ENCODE measurements at places on chromosomes 16 and 17.

- DNase-seq = peak; percentile 85
These were observed 112.4 kb downstream of the SPECC1 start for GRCh38 chr17:20121359-20122253.

GRCh38 chr17:16975277-16975651 lies 3.3 kb upstream of the TNFRSF13B start:
- no peak for DNase-seq

- DNase-seq = no peak
These were observed 113.4 kb upstream of the FOXF1 start for GRCh38 chr16:86396901-86397311.

DNA sequence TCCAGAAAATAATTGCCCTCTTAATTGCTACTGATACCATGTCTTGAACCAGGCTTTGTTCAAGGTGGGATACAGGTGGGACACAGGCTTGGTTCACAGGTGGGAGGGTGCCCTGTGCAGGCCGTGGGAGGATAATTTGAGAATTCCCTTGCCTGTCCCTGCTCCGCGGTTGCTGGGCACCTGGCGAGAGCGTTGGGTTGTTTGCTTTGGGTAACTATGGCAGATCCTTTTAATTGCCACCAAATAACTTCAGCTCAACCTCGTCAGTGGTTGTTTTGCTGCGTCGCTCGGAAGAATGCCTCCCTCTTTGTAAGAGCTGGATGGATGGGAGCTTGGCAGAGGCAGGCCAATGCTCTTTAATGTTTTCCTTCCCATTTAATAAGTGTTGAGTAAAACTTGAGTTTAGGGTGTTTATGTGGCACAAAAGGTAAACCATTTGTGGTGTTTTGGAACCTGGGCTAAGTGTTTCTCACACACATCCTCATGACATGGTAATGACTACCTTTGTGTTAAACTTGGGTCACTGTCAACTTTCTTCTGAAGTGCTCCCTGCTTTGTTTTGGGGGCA lies 202.5 kb downstream of the MSI2 start:
- DNase-seq = no peak

DNA sequence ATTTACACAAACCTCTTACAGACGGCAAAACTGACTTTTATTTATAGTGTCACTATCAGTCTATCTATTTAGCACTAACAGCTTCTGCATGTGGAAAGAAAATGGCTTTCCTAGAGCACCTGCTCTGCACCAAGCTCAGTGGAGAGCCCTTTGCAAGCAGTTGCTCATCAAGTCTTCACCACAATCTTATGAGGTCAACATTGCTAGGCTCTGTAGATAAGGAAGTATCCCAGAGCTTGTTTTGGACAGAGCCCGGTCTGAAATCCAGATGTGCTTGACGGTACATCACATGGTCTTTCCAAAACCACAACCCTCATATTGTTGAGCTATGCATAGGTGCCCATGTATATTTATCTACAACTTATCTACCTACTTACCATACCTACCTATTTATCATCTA lies 572.7 kb upstream of the CDH5 start:
- DNase-seq = no peak

GRCh38 chr16:15493466-15494180 lies 59.2 kb downstream of the BMERB1 start:
- DNase-seq = no peak

DNA sequence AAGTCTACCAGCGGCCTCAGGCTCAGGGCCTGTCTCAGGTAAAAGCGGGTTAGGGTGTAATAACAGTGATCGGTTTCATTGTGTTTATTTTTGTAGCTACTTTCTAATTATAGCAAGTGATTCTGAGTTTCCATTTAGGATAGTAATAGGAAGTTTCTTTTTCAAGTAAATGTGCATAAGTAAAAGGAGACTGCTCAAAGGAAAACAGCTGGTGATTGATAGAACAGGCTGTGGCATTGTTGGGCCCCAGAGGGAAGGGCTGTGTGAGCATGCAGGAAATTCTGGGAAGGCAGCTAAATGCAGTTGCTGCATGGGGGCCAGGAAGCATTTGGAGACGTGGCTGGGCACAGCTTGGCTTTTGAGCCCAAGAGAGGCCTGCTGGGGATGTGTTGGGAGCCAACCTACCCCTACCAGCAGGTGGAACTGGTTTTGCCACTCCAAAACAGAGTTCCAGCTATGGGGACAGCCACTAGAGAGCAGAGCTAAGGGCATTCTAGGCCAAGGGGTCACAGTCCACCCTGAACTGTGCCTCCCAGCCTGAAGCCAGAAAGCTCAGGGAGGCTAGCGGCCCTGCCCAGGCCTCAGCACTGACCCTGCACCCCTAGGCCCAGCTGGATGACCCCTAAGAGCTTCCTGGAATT lies 12.6 kb downstream of the SNX20 start:
- DNase-seq = no peak

DNA sequence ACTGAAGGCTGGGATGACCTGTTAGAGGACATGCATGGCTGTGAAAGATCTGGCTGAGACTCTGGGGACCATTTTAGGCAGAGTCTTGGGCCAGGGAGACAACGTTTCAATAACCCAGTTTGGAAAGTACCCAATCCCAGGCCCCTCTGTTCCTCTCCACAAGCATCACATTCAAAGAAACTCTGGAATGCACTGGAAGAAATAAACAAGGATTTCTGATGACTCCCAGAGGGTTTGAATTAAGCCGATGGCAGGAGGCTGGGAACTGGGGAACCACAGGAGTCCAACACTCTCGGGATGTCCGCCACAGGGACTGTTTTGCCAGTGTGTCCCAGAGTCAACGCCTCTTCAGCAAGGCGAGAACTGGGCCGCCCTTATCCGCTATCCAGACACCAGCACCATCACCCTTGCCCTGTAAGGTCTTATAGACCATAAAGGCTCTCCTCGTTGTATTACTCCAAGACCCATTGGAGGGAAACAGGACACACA lies 3.3 kb downstream of the PMP22 start:
- DNase-seq = peak; percentile 65

- DNase-seq = peak; percentile 91
These were observed 14.4 kb upstream of the CA4 start for GRCh38 chr17:60135151-60135950.

GRCh38 chr16:82470620-82471152 lies 156.1 kb upstream of the CDH13 start:
- DNase-seq = no peak

DNA sequence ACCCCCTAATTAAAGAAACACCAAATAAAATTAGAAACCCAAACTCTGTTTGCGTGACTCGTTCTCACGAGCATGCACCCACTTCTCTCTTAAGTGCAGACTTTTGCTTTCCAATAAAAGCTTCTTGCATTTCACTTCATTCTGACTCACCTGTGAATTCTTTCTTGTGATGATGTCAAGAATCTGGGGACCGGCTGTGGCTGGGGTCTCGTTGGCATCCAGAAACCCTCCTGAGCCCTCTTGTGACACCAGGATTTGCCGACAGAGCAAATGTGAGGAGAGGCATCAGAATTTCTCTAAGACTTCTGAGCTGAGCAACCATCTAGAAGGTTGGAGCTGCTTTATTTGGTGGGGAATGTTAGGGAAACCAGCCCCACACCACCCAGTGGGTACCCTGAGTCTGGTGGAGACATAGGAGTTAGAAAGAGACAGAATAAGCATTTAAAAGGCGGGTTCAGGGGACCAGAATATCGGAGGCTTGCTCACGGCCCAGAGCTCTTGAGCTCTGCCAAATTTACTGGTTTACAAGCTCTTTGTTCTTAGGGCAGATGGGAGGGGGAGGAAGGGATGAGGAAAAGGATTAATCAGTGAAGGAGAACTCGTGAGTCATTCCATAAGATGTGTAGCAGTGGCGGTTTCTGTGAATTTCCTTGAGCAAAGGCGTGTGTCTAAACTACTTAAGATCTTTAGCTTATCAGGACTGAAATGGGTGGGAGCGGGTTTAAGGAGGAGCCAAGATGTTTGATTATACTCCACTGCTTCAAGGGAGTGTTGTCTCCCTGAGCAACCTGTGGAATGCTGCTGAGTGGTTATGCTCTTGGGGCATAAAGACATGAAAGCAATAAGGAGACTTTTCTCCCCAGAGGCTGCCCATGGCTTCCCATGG lies 24.2 kb upstream of the TMC5 start:
- no peak for DNase-seq

- DNase-seq = peak; percentile 85
These were observed 23.6 kb downstream of the RAB40B start for GRCh38 chr17:82674656-82675475.

GRCh38 chr16:31043352-31043751 lies 10.0 kb downstream of the STX4 start:
- no peak for DNase-seq

GRCh38 chr16:75899163-75899562 lies 172.9 kb upstream of the CPHXL start:
- DNase-seq = no peak

DNA sequence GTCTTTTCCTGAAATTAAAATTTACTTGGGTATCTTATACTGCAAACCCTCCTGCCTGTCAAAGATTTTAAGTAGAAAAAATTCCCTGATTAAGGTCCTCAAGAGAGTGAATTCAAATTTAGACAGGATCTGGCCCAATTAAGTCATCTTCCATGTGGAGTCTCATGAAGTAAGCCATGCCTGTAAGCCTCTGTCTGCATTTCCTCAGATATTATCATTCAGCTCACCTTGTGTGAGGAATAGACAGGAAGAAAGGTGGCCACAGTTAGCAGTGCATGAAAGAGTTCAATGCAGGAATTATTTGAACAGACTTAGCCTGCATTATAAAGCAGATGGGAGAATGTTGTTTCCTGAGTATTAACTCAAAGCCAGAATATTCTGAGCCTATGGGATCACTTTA lies 174.7 kb downstream of the HS3ST3A1 start:
- DNase-seq = no peak

- no peak for DNase-seq
These were observed 885.9 kb downstream of the CDH8 start for GRCh38 chr16:61150351-61150750.

DNA sequence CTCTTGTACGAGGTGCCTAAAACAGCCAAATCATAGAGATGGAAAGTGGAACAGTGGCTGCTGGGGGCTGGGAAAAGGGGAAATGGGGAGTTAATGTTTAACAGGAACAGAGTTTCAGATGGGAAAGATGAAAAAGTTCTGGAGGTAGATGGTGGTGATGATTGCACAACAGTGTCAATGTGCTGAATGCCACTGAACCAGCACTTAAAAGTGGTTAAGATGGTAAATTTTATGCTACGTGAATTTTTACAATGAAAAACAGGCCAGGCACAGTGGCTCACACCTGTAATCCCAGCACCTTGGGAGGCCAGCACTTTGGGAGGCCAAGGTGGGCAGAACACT lies 130.4 kb downstream of the C16orf78 start:
- no peak for DNase-seq

DNA sequence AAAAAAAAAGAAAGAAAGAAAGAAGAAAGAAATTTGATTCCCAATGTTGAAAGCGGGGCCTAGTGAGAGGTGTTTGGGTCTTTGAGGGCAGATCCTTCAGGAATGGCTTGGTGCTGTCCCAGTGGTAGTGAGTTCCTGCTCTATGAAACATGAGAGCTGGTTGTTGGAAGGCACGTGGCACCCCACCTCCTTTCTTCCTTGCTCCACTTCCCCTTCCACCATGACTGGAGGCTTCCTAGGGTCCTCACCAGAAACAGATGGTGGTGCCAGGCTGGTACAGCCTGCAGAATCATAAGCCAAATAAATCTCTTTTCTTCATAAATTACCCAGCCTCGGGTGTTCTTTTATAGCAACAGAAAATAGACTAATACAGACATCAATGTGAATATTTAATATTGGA lies 147.3 kb upstream of the KCNJ18 start:
- no peak for DNase-seq

DNA sequence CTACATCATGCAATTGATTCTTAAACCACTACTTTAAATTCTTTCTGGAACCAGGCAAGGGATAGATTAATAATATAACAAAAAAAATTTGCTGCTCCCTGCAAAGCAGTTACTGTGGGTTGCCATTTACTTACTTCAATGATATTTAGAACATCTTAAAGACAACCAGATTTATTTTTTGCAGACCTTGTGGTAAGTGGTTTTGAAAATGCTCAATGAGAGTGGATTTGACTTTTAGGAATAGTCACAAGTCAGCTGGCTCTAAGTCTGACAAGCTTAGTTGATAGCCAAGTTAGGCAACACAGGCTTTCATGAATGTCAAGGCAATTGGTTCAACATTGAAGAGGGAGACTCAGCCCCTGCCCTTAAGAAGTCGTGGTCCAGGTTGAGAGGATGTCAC lies 11.8 kb downstream of the MARCHF10 start:
- DNase-seq = no peak

DNA sequence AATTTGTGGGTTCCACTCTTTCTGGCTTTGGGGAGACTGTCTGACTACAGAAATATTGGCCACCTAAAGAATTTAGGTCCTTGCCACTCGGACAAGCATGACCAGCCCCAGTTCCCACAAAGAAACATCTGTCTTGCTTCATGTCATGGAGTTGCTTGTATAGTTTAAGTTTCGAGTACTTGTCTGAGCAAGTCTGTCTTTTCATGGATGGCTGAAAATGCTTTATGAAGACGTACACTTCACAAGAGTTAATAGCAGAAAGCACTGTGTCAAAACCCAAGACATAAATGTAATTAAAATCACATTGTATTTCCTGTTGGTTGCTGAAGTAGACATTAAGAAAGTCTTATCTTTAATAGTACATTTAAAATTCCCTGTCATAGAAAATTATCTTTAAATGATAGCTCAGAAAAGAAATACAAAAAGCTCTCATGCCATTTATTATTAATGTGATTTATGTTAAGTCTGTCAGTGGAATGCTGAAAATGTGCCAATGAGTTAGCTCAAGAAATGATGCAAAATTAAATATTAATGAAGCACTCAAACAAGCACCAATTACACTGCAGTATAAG lies 29.8 kb upstream of the XYLT2 start:
- DNase-seq = no peak

DNA sequence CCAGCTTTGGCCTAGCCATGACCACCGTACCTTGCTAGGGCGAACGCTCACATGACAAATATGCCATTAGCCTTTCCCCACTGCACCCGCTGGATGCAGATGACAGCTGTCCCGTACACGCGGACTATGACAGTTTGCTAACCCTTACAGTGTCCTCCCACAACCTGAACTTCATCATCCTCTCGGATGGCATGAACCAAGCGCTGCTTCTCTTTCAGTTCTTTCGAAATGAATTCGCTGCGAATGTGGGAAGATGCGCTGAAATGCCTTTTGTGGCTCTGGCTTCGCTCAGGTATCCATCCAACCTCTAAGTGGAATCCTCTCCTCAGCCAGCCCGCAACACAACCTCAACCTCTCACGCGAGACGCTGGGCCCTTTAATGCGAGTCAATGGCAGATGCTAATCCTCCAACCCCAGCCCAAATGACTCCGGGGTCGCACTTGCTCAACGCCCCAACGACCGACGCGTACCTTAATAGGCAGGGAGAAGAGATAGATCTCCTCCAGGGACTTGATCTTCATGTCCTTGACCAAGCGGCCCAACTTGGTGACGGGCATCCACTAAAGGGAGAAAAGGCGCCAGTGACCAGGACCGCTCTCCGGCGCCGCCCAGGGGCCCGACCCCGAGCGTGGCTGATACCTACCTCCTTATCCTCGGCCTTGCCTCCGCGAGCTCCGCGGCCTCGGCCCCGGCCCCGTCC lies 670 bp downstream of the RPS2 start:
- DNase-seq = no peak
